ENCODE measurements at places on chromosomes 4 and X.

GRCh38 chrX:18877469-18877868, 106.4 kb downstream of the PHKA2 start:
- no peak for DNase-seq

DNA sequence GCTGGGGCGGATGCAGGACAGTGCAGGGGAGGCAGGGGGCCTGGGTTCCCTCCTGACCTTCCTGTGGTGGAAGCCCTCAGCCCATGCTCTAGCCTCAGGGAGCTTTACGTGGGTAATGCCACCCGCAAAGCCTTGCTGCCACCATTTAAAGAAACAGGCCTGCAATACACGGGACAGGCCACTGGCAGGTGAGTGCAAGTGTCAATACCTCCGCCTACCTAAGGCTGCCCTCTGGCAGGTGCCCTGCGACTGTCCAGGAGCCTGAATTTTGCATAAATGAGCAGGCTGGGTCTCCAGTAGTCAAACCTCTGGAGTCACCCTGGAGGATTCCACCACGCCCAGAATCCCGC, 5.9 kb downstream of the CRMP1 start:
- DNase-seq: no peak

DNA sequence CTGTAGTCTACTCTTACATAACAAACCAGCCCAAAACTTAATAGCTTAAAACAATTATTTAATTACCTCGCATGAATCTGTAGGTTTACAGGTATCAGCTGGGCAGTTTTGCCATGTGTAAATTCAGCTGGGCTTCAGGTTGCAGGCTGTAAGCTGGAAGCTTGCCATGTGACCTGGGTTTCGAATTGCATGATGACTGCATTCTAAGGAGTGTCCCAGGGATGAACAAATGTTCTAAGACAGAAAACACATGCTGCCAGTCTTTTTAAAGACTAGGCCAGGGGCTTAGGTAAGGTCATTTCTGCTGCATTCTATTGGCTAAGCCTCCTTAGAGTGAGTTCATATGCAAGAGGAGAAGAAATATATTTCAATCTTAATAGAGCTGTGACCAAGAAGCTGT, 44.8 kb downstream of the GRIA2 start:
- no peak for DNase-seq

- no peak for DNase-seq
Measured at GRCh38 chr4:124636788-124637187, 75.7 kb downstream of the ANKRD50 start.

- DNase-seq: no peak
Measured at GRCh38 chr4:147822128-147822527, 90.2 kb downstream of the ARHGAP10 start.

DNA sequence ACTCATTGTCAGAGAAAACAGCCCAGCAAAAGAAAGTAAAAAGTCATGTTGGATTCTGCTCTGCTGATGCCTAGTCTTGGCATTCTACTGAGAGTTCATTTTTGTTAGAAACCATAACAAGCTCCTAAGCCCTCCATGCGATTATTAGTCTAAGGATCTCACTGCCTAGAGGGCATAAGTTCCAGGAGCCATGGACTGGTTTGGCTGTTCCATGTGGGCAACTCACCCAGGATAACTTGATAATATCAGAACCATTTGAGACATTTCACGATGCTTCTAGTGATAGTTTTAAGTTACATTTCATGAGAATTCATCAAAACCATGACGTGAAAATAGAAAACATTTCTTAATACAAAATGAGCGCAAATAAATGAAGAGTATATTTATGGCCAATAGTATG, 376.8 kb upstream of the GALNT7 start:
- DNase-seq: no peak

- DNase-seq: no peak
Measured at GRCh38 chrX:20594985-20595384, 328.3 kb upstream of the RPS6KA3 start.

DNA sequence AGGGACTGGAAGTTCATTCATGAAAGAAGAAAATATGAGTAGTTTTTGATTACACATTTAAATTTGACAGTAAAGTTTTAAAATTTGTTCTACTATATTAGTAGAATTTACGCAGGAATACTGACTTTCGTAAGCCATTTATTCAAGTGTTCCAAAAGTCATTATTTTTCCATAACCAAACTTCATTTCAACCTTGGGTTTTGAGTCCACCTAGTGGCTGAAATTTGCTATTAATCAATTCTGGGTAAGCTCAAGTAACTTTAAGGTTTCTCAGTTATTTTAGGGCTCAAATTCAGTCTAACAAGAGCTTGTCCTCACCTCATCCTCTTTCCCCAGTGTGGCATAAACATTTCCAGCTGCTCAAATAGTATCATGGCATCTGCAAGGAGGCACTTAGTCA, 175.4 kb downstream of the SH3BGRL start:
- DNase-seq: no peak

- no peak for DNase-seq
Measured at GRCh38 chr4:186392017-186392416, 126.0 kb downstream of the F11 start.

- DNase-seq: no peak
Measured at GRCh38 chr4:2186133-2186864, 55.6 kb downstream of the HAUS3 start.

- no peak for DNase-seq
Measured at GRCh38 chrX:101062176-101062575, 10.3 kb upstream of the TRMT2B start.

GRCh38 chr4:177492022-177492421, 49.8 kb upstream of the AGA start:
- no peak for DNase-seq

DNA sequence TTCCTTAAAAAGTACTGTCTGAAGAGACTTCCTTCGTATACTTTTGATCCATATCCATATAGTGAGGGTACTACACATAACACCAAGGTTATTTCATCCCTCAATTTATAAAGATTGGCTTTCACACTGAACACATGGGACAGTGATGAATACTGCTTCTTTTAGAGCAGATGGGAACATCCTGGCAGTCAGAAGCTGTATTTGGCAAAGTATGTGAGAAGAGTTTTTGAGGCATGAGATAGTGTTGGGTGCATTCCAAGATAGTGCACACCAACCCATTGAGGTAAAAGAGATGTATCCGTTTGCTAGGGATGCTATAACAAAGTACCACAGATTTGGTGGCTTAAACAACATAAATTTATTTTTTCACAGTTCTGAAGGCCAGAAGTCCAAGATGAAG, 141.1 kb downstream of the MOSPD2 start:
- no peak for DNase-seq

DNA sequence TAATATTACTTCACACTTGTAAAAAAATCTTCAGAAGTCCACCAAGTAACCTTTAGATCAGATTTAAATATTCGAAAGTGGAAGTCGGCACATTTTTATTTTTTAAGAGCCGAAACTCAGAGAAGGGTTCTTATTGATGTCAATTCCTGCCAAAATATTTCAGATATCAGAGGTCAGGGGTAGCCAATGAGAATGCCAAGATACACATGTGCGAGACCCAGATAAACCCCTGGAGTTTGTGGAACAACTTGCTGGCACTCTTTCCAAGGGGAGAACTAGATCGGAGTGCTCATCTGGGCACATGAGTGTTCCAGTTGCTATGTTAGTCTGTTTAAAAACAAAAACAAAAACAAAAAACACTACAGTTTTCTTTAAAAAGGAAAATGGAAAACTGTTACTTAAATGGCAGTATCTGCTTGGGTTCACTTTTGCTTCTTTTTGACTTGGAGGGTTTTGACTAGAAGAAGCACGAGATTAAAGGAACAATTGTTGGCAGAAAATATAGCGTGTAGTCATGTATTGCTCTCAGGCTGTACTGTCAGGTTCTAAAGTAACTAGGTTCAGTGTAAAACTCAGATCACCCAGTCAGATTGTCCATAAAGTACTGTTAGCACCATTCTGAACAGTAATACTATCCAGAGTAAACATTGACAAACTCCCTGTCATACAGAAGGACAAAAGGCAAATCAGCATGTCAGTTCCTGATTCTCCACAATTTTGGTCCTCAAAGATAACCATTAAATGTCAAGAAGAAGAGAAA, 188.0 kb upstream of the PACRGL start:
- no peak for DNase-seq

- DNase-seq: no peak
Measured at GRCh38 chr4:26864899-26865298, 4.3 kb downstream of the STIM2 start.

GRCh38 chrX:119488749-119489148, 20.5 kb downstream of the SLC25A5 start:
- DNase-seq: no peak

DNA sequence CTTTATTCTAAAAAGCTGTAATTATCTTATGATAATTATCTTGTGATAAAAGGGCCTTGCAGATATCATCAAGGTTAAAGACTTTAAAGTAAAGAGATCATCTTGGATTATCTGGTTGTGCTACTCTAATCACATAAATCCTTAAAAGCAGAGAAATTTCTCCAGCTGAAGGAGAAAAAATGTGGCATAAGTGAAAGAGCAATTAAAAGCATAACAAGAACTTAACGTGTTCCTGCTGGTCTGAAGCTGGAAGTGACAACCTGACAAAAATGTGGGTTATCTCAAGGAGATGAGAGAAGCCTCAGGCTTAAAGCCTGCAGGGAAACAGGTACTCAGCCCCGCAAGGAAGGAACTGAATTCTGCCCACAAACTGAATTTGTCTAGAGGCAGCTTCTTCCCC, 449.1 kb upstream of the NDST4 start:
- DNase-seq: no peak

DNA sequence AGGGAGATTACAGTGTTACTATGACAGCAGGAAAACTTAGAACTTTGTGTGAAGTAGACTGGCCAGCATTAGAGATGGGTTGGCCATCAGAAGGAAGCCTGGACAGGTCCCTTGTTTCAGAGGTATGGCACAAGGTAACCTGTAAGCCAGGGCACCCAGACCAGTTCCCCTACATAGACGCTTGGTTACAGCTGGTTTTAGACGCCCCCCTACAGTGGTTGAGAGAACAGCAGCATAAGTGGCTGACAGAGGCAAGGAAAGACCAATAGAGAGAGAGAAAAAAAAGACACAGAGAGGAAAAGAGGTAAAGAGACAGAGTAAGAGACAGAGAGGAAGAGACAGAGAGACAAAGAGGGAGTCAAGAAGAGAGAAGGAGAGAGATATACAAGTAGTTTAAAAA, 144.5 kb downstream of the GC start:
- no peak for DNase-seq

- no peak for DNase-seq
Measured at GRCh38 chr4:17920681-17921080, 100.9 kb downstream of the LCORL start.

GRCh38 chrX:30504309-30504708, 73.3 kb downstream of the TASL start:
- no peak for DNase-seq

DNA sequence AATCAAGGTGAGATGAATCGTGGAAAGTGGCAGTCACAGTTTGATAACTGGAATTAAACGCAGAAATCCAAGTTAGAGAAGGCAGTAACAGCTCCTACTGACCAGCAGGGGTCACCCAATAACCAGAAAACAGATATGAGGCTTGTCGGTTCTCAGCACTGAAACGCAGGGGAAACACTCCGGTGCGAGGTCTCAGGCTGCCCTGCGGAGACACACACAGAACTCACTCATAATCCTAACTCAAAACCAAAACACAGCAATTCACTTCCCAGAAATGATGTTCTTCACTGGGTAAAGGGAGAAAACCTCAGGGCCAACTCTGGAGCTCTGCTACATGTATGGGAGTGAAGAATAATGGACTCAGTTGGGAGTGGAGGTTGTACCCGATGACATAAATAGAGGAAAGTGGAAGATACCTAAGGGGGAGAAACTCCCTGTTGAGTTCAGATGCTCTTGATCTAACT, 384.4 kb downstream of the RAPGEF2 start:
- peak; percentile 1 for DNase-seq

DNA sequence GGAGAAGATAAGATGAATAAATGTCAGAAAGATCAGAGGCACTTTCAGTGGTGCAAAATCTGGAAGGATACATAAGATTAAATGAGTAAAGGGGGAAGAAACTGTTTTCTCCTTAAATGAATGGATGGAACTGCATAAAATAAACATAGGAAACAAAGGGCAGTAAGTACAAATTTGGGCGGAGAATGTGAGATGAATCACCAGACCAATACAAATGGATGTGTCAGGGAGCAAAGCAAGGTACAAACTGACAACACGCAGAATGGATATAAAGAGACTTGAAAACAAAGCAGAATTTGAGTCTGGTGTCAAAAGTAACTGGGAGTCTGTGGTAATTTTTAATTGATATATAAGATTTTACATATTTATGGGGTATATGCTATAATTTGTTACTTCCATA, 175.3 kb upstream of the PCDH18 start:
- DNase-seq: no peak

- no peak for DNase-seq
Measured at GRCh38 chr4:151304755-151305154, 20.6 kb downstream of the SH3D19 start.

DNA sequence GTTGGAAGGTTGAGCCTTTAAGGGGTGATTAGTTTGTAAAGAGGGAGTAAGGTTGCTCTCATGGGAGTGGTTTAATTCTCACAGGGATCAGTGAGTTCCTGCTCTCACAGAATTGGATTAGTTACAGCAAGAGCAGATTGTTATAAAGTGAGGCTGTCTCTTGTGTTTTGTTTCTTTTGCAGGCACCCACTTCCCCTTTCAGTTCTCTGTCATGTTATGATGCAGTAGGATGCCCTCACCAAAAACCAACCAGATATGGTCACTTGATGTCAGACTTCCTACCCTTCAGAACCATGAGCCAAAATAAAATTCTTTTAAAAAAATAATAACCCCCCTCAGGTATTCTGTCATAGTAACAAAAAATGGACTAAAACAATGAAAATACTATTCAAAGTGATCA, 19.9 kb upstream of the IGSF1 start:
- DNase-seq: no peak

- no peak for DNase-seq
Measured at GRCh38 chr4:29540439-29541102, 1179.6 kb upstream of the PCDH7 start.

DNA sequence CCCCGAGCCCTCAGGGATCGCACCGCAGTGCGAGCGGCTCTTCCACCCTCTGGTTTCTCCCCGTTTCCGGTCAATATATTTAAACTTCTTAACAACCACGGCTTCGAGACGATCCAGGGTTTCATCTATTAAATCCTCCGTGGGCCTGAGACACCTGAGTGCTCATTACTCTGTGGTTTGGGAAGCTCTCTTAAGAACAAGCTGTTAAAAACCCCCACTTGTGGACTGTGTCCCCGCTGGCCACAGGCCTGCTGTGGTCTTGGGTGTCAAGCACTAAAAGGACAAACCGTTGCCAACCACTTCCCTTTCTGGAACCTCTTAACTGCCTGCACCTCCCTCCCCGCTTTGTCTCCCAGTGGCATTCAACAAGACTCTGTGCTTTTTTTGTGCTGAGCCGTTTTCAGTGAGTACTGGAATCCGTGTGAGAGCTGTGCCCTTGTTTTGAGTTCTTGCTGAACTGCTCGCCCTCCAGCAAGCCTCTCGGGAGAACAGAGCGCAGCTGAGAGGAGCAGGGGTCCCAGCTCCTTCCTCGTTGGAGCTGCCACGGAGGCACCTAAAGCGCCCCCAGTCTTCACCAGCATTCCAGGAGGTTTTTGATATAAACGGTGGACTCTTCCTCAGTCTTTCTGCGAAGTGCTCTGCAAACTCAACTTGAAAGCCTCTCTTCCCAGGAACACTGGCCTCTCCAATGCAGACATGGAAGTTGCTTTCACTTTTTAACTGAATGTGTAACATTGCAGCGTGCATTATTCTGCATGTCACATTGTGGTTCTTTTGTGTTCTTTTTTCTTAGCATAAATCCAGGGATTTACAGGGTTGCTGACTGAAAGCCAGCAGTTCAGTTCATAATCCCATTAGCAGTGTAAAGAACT, 691 bp upstream of the IGFBP7 start:
- DNase-seq: no peak

GRCh38 chr4:38856524-38857337, at the start of gene TLR6:
Gene TLR6 (minus strand): TSS chr4:38856817. CDS start chr4:38829473, 27,344 bp downstream.
- DNase-seq: peak; percentile 30

- DNase-seq: no peak
Measured at GRCh38 chr4:40210776-40211175, 13.9 kb downstream of the RHOH start.

Data from stimulated activated CD4-positive, alpha-beta T cell treated with anti-CD3 and anti-CD28 coated beads, Interleukin-1b, Interleukin-23, amount 100 ng/mL, for 1 hour (primary cell).